ENCODE measurements at places on chromosomes 16 and 17. TPM values are rescaled to one million over a fixed set of nuclear protein-coding genes. Genes with fewer than 3 reads are reported as not detected.

OTOP2 gene
- not detected for total RNA-seq

ZSCAN10 gene
- not detected for total RNA-seq

TBC1D28 gene
- total RNA-seq = not detected

SMIM36 gene
- not detected for total RNA-seq

TSPOAP1 gene
- 19.5 TPM for total RNA-seq

MYCBPAP gene
- total RNA-seq = 3.2 TPM

FBXW10B gene
- total RNA-seq = 18.4 TPM

ADAM11 gene
- 0.27 TPM for total RNA-seq

DNA sequence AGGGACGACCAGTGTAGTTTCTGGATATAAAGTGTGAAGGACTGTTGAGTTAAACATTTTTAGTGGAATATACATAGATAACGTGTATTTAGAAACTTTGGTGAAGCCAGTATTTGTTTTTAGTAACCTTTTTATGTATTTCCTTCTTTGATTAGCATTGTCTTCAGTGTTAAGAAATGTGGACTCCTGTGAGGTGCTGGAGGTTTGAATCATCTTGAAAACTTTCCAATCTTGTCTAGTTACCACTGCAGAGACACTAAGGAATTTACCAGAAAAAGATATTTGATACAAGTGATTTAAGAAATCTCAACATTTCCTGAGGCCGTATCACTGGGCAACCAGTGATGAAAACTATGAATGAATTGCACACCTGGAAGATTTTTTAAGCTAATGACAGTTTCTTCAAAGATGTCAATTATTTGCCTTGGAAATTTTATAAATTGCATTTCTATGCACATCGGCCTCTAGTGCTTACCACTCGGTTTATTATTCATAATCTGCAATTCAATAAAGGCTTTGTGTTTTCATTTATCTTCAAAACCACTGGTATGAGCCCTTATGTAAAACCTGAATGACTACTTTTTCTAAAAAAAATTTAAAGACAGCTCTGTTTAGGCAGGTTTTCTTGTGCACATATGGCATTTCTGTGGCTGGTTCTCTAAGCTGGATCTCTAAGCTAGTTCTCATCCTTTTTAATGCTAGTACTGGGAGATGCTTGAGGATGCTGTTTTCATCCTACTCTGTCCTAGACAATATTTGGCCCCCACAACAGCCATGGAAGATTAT is 31.4 kb upstream of the ADCY7 start:
- H3K27me3 ChIP-seq = no peaks in the 10 kb centered on the region
- no peaks in the 10 kb centered on the region for H3K4me1 ChIP-seq
- no peak for DNase-seq
- no peak overlapping the region for H3K4me3 ChIP-seq

DNA sequence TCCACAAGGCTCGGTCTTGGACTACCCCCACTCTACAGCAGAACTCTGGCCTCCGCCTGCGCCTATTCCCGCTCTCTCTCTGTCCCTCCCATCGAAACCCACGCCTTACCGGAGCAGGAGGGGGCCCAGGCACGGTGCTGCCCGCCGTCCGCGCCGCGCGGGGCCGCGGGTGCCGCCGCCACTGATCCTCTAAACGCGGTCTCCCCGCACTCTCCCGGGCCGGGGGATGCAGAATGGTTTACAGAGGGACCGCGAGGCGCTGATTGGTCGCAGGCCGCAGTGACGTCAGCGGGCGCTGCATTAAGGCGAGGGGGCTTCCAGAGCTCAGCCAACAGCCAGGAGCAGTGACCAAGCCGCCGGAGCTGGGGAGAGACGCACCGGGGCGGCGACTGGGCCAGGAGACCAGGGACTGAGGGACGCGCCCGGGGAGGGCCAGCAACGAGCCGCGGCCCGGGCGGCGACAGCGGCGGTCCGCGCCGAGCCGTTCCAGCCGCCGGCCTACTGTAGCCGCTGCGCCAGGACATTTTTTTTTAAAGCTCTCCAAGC is 747 bp upstream of the LHX1 start:
- H3K36me3 ChIP-seq = no peaks in the 10 kb centered on the region
- peaks cover 92% of the 10 kb centered on the region for H3K27me3 ChIP-seq
- DNase-seq = no peak
- H3K4me1 ChIP-seq = peaks cover 36% of the 10 kb centered on the region
- no peak overlapping the region for H3K27ac ChIP-seq

- no peaks in the 10 kb centered on the region for H3K36me3 ChIP-seq
- DNase-seq = peak; percentile 46
- H3K4me1 ChIP-seq = peaks cover 46% of the 10 kb centered on the region
- H3K27ac ChIP-seq = no peak overlapping the region
Measured at GRCh38 chr17:75084039-75084660, 3.6 kb upstream of the SLC16A5 start.

GRCh38 chr17:40319651-40320540 is 10.9 kb downstream of the RARA start:
- H3K4me1 ChIP-seq = peaks cover 85% of the 10 kb centered on the region
- H3K4me3 ChIP-seq = no peak overlapping the region
- no peaks in the 10 kb centered on the region for H3K27me3 ChIP-seq
- DNase-seq = peak; percentile 44
- no peaks in the 10 kb centered on the region for H3K36me3 ChIP-seq

DNA sequence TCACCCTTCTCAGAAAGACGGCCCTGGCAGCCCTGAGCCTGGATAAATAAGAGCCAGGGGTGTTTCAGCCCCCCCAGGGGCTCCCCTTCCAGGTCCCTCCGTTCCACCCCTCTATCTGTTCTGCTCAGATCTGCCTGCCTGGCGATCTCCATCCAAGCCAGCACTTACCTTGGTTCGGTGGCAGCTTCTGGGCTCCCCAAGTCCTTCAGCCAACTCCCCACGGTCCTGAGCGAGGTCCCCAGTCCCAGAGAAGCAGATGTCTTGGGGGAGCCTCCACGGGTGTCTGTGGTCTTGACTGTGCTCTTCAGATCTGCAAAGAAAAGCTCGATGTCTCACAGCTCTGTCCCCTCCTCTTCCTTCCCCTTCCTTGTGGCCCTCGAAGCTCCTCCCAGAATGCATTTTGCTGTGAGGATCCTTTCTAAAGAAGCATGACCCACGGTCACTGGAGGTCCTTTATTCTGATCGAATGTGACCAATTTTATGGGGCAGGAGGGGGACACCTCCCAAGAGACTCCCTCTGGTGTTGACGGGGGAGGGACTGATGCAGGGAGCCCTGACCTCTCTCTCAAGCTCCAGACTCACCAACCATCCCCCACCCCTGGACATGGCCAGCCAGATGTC is at the start of gene PIK3R6:
Gene PIK3R6 (minus strand): TSS at position 314 of the 621 bp plus-strand sequence. CDS start 17,880 bp downstream, outside the sequence.
- no peak within 1 kb of the TSS for H3K27ac ChIP-seq
- no peak within 1 kb of the TSS for H3K4me3 ChIP-seq
- no peaks in the 10 kb centered on the region for H3K4me1 ChIP-seq
- no peaks in the 10 kb centered on the region for H3K36me3 ChIP-seq
- DNase-seq = no peak
- H3K27me3 ChIP-seq = no peaks in the 10 kb centered on the region

DNA sequence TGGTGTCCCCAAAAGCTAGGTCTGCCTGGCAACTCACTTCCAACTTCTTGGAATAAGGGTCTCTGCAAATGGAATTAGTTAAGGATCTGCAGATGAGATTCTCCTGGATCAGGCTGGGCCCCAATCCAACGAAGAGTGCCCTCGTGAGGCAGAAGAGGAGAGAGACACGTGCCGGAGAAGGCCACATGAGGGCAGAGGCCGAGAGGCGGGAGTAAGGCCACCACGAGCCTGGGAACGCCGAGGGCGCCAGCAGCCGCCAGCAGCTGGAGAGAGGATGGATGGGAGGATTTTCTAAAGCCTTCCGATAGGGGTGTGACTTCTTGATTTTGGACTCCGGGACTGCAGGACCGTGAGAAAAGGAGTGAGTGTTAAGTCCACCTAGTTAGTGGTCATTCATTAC is 76.3 kb downstream of the JPH3 start:
- H3K27me3 ChIP-seq = no peaks in the 10 kb centered on the region
- H3K4me3 ChIP-seq = no peak overlapping the region
- no peak overlapping the region for H3K27ac ChIP-seq
- H3K36me3 ChIP-seq = no peaks in the 10 kb centered on the region

GRCh38 chr16:73778887-73779286 is 517.7 kb upstream of the PSMD7 start:
- no peak for DNase-seq
- H3K27me3 ChIP-seq = no peaks in the 10 kb centered on the region
- H3K27ac ChIP-seq = no peak overlapping the region
- H3K4me3 ChIP-seq = no peak overlapping the region
- H3K4me1 ChIP-seq = no peaks in the 10 kb centered on the region

DNA sequence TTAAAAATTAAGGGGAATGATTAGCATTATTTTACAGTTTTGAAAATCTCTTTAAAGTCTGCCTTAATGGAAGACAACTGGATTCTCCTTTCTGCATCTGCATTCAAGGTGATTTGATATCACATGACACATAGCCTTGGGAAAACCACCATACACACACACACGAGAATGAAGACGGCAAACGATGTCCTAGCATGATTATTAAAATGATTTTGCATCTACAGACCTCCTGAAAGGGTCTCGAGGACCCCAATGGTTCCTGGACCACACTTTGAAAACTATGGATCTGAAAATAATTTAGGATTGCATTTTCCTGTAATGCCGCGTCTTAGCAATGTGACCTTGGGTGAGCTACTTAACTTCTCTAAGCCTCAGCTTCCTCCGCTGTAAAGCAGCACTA is 11.8 kb upstream of the CHST4 start:
- H3K36me3 ChIP-seq = no peaks in the 10 kb centered on the region
- DNase-seq = no peak
- no peak overlapping the region for H3K27ac ChIP-seq
- no peaks in the 10 kb centered on the region for H3K4me1 ChIP-seq
- no peaks in the 10 kb centered on the region for H3K27me3 ChIP-seq

GRCh38 chr16:52408191-52408845 is 138.6 kb downstream of the TOX3 start:
- no peak for DNase-seq
- H3K27me3 ChIP-seq = no peaks in the 10 kb centered on the region
- H3K36me3 ChIP-seq = no peaks in the 10 kb centered on the region
- no peak overlapping the region for H3K27ac ChIP-seq
